ENCODE measurements at places on chromosomes 5 and 9.

DNA sequence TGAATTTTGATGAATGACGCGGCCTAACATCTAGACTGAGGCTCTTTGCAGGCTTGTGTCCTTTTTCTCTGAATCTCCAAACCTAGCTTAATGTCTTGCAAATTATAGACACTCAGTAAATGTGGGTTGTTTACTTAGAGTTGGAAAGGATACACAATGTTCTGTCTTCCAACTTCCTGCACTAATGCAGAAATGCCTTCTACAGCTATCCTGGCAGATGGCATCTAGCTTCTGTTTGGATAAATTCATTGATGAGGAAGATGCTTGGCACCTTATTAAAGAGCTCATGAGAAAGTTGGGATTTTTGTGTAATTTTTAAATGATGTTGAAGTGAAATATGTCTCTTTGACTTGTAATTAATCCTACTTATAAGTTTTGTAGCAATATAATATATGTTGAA, 1822.2 kb downstream of the MAT2B start:
- no peak for DNase-seq

- DNase-seq, result no peak
Observed at GRCh38 chr5:2006971-2007291, 124.2 kb upstream of the IRX4 start.

DNA sequence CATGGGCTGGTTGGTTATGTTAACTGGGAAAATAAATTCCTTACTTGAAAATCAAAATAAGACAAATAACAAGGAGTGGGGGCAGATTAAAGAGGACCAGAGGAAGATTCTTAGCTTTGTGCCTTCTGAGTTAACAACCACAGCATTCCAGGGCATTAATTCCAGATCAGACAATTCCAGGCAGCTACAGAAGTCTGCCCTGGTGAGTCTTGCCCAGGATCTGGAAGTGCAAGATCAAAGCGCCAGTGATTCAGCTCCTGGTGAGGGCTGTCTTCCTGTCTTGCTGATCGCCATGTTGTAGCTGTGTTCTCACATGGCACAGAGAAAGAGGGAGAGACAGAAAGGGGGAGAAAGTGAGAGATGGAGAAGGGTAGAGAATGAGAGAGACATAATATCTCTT, 65.6 kb downstream of the ANXA2R start:
- DNase-seq, result no peak

- peak; percentile 15 for DNase-seq
Observed at GRCh38 chr5:145825751-145826180, 9.4 kb downstream of the PRELID2 start.

GRCh38 chr9:104345061-104345460, 159.0 kb upstream of the OR13F1 start:
- no peak for DNase-seq

DNA sequence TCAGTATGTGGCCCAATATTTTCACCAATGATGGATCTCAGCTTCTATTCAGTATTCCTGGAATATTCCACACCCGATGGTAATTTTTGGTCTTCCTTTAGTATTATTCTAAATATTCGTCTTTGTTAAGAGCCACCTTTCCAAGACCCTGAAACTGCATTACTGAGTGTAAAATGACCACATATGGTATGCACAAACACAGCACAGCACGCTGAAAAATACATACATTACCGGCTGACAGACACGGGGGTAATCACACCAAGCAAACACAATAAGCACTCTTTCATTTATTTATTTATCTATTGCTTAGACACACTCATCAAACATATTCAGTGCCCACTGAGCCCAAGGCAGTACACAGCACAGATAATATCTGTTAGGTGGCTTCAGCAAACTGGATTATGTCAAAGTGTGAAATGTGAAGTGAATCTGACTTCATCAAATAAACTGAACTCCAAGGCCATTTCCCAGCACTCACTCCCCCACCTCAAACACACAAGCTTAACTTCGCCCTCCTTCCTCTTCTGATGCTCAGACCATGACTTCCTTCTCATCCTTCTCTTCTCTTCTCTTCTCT, 1637.8 kb upstream of the C9orf72 start:
- DNase-seq, result no peak

DNA sequence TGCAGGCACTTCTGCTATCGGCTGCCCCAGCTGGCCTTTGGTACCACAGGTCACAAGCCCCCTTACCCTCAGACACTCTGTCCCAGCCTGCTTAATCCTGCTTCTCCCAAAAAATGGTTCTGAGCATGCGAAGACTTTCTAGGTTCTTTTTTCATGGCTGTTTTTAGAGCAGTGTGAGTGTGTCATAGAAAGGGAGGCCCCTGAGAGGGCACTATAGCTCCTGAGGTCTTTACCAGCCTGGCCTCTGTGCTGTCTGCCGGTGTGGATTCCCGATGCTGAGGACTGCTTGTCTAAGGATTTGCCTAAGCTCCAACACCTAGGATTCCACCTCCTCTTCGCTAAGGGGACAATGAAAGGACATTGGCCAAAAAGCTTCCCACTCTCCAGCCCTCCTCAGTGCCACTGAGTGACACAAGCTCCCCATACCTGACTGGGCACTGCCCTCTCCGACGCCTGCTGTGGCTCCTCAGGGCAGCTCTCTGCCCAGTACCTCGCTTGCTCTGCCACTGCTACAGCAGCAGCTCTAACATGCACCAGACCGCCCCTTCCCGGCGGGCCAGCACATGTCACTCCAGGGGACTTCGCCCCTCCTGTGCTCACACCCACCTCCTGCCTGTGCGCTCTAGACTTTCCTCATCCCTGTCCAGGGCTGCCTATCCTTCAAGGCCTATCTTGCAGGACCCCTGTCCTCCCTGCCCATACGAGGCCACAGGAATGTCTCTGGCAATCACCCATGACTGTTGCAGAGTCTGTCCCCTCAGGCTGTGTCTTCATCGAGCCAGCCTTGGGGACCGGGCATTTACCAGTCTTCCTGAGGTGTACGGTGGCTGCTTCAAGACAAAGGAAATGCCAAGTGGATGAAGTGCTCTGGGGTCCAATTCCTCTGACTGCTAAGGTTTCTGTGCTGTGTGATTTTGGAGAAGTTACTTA, 21.0 kb downstream of the MACROH2A1 start:
- DNase-seq, result no peak

Measured in H54 (cell line).